Dermis blood vessel endothelial cell (primary cell): ENCODE measurements at places on chromosomes 3 and 15. TPM values are rescaled to one million over a fixed set of nuclear protein-coding genes. Genes with fewer than 3 reads are reported as not detected.

CLDN11 gene
- 103 and 515 TPM in 2 replicates for total RNA-seq

PIERCE2 gene
- total RNA-seq = 0.79 and 0.85 TPM in 2 replicates

DNA sequence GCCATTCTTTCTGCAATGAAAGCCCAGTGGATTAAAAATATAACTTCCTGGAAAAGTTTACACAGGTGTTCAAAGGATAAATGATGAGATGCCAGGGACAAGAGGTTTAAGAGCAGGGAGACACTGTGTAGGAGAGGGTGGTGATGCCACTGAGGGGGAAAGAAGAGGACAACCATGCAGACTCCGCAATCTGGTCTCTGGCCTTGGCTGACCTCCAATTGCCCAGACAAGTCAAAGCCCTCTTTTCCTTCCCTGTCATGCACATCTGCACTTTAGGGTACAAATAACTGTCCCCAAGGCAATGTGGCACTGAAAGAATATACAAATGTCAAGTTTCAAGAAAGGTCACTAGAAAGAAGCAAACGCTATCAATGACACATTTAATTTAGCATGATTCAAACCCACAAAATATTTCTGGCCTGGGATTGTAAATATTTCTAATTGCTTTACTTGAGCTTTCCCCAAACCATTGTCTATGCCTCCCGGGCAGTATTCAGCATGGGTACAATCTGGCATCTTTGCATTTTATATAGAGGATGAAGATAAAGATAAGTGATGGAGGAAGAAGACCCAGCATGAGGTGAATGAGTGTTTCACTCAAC is 319.4 kb downstream of the PLCL2 start:
- no peak for DNase-seq

GRCh38 chr3:36944641-36945270 is at the start of gene TRANK1:
TSS of gene TRANK1 (minus strand) at chr3:36945054. CDS start at chr3:36944809, 245 bp downstream.
- peak; percentile 51 for DNase-seq

DNA sequence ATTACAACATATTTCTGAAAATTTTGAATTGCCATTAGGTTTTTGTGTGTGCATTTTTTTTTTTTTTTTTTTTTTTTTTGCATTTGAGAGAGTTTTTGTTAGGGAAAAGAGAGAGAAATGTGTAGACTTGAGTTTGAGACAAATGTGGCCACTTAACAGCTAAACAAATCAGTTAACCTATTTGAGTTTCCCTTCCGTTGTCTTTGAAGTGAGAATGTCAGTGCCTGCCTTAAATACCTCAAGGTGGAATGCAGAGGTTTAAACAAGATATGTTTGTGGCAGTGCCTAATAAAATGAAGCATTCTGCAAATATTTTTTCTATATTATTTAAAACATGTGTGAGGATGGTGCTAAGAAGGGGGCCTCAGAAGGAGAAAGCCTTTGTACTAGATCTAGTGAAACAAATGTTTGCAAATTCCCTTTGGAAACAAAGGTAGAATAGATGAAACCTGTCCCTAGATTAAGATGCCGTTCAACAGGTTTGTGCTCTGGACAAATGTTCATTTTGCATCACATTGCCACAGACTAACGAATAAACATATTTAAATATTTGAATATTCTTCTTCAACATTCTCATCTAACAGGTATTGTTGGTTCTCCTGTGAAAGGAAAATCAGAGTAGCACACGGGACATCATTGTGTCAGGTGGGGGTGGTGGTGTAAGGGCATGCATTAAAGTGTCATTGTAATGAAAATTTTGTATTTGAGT is 80.7 kb downstream of the SATB1 start:
- DNase-seq = no peak

DNA sequence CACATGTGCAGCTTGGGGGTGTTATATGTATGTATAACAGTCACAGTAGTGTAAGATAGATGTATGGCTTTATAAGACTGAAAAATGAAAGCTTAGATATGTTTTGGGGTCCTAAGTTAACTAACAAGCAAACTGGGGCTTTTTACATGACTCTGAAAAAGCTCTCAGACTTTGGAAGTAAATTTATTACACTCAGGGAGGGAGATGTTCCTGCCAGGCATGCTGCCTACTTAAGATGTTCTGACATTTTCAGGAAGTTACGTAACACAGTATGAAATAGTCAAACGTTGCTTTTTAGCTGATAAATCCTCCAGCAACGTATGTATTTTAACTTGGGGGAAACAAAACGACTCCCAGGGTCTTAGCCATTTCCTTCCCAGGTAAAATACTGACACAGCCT is 1.7 kb upstream of the IFT57 start:
- no peak for DNase-seq

SLITRK3 gene
- total RNA-seq = not detected in 2 replicates

DNA sequence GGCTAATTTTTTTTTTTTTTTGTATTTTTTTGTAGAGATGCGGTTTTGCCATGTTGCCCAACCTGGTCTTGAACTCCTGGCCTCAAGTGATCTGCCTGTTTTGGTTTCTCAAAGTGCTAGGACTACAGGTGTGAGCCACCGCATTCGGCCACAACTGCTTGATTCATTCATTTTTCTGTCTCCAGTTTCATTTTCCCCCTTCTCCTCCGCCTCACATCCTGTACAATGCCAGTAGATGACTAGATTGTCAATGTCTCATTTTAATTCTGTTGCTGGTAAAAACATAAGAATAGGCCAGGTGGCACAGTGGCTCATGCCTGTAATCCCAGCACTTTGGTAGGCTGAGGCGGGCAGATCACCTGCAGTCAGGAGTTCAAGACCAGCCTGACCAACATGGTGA is 12.0 kb upstream of the ZNF592 start:
- DNase-seq = no peak

DNA sequence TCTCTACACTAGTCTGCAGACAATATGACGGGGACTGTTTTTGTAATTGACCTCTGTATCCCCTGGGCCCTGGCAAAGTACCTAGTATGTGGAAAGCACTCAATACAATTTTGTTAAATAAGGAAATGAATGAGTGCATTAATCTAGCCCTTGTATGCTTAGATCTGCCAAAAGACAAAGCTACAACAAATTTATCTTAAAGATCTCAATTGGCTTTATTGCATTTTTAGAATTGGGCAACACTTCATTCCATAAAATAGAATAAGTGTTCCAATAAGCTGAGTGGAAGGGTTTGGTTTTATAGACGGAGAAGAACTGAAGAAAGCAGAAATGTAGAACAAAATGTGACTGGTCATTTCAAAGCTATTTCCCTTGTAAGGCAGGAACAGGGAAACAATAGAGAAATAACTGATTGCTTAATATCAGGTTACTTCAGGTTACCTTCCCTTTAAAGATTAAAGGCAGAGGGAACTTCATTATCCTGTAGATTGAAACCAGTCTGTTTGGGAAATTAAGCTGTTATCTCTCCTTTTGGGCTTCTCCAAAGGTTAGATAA is 108.3 kb upstream of the MME start:
- peak; percentile 36 for DNase-seq

- peak; percentile 53 for DNase-seq
Observed at GRCh38 chr3:41200669-41201021, 1.3 kb downstream of the CTNNB1 start.

ACOX2 gene
- 0.70 and 1.5 TPM in 2 replicates for total RNA-seq

MYD88 gene
- 29.3 and 29.9 TPM in 2 replicates for total RNA-seq

DNA sequence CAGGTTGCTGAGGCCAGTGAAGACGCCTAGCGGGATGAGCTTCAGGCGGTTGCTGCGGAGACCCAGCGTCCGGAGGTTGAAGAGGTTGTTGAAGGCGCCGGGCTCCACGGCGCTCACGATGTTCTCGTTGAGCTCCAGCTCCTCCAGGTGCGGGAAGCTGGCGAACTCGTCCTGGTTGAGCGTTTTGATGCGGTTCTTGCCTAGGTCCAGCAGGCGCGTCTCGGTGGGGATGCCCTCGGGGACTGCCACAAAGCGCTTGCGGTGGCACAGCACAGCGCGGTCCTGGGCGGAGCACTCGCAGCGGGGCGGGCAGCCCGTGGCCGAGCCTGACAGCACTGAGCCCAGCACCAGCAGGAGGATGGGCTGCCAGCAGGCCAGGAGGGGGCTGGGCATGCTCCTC is 17.2 kb downstream of the LINGO1 start:
- DNase-seq = no peak

DNA sequence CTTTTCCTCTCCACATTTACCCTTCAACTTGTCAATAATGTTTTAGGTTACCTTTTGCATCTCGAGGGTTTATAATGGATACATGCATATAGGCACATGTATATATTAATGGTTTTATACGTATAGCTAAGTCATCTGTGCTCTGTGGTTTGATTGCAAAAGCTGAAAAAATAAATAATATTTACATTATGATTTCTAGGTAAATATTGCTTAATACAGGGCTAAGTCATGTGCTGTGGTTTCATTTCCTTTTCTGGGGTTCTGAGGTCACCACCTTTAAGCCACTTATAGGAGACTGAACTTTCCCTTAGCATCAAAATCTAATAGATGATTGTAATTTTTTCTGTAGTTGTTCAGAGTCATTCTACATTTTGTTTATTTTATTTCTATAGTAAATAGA is 33.1 kb downstream of the LPP start:
- DNase-seq = no peak

DNA sequence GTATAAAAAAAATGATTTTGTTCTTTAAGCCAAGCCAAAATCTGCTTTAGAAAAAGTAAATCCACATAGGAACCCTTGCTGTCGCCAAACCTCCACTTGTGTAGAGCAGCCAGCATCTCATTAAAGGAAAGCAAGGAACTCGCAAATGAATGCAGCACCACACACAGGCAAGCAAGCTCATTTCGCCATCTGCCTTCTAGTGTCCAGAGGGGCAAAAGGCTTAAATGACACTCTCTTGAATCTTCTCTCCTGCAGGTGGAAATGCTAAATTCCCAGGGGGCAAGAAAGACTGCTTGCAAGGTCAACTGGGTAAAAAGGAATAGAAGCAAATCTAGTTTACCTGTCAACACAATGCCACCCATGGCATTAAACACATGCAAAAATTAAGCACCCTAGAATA is 2.4 kb downstream of the MB21D2 start:
- peak; percentile 20 for DNase-seq

GRCh38 chr3:111726788-111727305 is 131.7 kb upstream of the ZBED2 start:
- no peak for DNase-seq

SLCO2A1 gene
- total RNA-seq = 4.9 and 10.7 TPM in 2 replicates

SLC22A13 gene
- 0.17 and 0.19 TPM in 2 replicates for total RNA-seq

TM4SF18 gene
- total RNA-seq = 363 and 529 TPM in 2 replicates

IL12A gene
- total RNA-seq = 0.60 and 0.68 TPM in 2 replicates

LMAN1L gene
- not detected in 2 replicates for total RNA-seq

GRCh38 chr3:101159478-101159877 is 160.9 kb downstream of the IMPG2 start:
- no peak for DNase-seq

- DNase-seq = no peak
Observed at GRCh38 chr15:31869686-31870307, 160.5 kb upstream of the CHRNA7 start.

DNA sequence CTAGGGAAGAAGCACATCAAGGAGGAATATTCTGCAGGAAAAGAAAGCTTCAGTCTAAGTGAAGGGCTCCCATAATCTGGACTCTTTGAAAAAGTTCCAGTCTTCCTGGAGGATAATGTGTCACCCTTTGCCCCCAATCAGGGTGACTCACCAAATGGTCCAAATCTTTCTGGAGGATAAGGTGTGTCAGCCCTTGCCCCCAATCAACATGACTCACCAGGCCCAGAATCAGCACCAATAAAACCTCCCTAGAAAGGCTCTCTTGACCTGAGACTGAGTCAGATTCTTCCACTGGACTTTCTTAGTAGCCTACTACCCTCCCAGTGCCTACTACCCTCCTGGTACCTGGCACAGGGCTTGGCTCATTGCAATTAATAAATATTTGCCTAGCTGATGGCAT is 9.5 kb upstream of the ARL14 start:
- DNase-seq = peak; percentile 14
